ENCODE measurements at places on chromosomes 5 and 9.
A peak's percentile ranks its signal among the peaks of the same experiment; 100 is the strongest.

- DNase-seq: no peak
These were observed 29.0 kb upstream of the SSBP2 start for GRCh38 chr5:81779916-81780266.

GRCh38 chr5:139774980-139775661 lies 20.5 kb upstream of the PSD2 start:
- peak; percentile 10 for DNase-seq

DNA sequence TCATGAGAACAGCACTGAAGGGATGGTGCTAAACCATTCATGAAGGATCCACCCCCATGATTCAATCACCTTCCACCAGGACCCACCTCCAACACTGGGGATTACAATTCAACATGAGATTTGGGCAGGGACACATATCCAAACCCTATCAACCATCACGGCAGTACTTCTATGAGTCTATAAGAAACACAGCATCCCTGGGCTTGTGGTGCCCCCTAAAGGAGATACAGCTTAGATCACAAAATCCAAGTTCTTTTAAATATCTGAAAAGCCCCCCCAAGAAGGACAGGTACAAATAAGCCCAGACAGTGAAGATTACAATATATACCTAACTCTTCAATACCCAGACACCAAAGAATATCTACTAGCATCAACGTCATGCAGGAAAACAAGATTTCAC lies 233.7 kb upstream of the ADRA1B start:
- DNase-seq: no peak

GRCh38 chr5:170818232-170818631 lies 34.7 kb downstream of the GABRP start:
- no peak for DNase-seq

- no peak for DNase-seq
These were observed 60.0 kb upstream of the FOXE1 start for GRCh38 chr9:97793067-97793466.

GRCh38 chr5:67028941-67029340 lies 167.7 kb downstream of the CD180 start:
- DNase-seq: no peak

- DNase-seq: no peak
These were observed 99.1 kb downstream of the FBXO38 start for GRCh38 chr5:148482697-148483462.

- DNase-seq: peak; percentile 68
These were observed 2.5 kb downstream of the SLC6A18 start for GRCh38 chr5:1227667-1228066.

GRCh38 chr5:9699681-9700080 lies 69.5 kb upstream of the TAS2R1 start:
- no peak for DNase-seq

DNA sequence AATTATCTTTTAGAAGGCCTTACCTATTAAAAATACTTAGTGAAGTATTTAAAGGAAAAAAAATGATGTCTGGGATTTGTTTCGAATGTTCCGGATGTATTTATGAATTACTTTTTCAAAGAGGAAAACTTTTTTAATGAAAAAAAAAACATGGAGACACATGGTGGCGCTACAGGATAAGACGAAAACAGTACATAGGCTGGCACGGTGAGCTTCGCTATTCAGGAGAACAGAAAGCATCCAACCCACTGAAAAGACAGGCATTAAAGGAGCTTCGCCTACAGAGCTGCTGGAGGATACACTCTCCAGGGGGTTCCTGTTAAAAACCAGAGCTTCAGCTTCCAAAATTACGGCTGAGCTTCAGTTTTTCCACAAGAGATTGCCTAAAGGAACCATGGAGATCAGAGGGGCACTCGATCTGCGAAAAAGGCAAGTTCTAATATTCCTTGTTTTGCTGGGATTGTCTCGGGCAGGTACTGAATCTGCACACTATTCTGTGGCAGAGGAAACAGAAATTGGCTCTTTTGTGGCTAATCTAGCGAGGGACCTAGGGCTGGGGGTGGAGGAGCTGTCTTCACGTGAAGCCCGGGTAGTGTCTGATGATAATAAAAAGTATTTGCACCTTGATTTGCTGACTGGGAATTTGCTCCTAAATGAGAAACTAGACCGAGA lies at the start of gene PCDHB14:
TSS of gene PCDHB14 (plus strand) at position 232 of the 672 bp plus-strand sequence. CDS start at position 395, 163 bp downstream.
- DNase-seq: peak; percentile 45

GRCh38 chr9:117958726-117959125 lies 254.5 kb downstream of the TLR4 start:
- DNase-seq: no peak

GRCh38 chr9:24939109-24939850 lies 393.6 kb upstream of the IZUMO3 start:
- DNase-seq: peak; percentile 3

DNA sequence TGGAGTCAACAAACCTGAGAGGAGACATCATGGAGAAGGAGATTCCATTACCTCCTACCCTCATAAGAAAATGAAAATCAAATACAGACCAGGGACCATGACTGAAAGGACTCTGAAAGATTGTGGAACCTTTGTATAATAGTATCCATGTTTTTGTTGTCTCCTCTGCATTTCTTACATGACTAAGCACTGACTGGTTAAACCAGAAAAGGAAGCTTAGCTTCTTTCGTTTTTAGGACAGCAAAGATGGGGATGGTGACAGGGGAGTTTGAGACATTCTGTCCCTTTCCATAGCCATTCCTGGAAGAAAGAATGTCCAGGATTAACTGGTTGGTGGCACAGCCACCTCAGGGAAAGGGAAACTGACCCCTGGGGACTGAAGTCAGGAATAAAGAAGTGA lies 22.2 kb downstream of the ITGA1 start:
- no peak for DNase-seq

DNA sequence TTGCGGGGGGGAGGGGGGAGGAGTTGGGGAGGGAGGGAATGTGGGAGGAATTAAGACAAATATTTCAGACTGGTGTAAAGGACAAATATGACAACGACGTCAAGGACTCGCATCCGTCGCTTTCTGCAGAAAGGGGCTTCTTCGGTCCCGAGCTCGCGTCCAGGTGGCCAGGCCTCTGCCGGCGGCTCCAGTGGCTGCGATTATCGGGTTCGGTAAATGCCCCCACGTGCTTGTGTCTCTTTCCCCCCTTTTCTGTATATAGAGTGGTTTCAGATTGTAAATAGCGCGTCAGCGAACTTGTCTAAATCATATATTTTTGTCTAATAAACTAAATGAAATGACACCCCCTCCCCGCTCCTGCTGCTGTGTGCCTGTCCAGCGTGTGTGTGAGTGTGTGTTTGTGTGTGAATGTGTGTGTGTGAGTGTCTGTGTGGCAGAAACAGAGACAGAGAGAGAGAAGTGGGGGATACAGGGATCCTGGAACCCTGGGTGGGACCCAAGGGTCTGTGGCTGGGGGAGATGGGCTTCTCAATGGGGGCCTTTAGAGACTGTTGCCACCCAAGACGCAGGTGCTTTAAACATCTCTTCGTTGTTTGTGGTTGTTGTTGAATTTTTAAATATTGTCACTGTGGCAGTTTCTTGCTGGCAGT lies 5.6 kb downstream of the IRX1 start:
- DNase-seq: no peak

DNA sequence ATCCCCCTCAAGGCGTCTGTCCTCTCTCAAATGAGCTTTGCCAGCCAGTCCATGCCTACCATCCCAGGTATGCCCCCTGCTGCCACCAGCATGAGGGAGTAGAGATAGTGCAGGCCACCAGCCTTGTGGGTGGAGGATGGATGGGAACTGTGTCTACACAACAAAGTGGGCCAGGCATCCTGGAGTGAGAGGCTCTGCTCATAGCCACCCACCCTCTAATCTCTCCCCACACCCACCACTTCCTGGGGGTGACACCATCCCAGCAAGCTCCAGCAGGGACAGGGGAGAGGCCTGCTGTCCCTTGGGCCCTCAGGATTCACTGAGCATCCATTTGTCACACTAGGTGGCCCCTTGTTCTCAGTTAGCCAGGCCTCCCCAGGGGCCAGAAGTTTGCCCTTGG lies 25.5 kb upstream of the FOXI1 start:
- no peak for DNase-seq

DNA sequence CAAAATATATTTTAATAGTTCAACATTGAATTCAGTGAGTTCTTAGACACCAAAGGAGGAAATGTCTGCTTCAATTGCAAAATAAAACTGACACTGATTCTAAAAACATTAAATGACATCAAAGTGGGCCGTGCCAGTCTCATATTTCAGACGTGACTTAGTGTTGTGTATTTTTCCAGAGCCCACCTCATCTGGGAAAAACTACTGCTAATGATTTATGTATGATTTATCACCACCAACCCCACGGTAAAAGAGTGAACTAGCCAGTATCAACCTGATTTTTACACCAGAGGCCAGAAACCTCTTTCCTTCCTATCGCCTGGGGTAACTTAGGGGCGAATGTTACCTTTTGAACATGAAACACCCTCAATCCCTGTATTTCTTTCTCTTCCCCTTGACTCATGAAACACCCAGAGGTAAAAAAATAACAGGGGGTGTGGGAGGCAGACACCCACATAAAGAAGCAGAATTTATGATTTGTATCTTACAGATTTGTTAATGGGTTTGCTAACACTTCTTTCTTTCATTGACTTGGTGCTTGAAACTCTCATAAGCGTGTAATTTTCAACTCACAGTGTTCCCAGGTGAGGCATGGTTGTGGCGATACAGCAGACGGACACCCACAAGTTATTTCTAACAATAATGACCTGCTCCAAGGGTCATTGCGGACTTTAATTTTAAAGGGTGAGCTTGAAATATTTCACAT lies 56.4 kb upstream of the FANCC start:
- no peak for DNase-seq

DNA sequence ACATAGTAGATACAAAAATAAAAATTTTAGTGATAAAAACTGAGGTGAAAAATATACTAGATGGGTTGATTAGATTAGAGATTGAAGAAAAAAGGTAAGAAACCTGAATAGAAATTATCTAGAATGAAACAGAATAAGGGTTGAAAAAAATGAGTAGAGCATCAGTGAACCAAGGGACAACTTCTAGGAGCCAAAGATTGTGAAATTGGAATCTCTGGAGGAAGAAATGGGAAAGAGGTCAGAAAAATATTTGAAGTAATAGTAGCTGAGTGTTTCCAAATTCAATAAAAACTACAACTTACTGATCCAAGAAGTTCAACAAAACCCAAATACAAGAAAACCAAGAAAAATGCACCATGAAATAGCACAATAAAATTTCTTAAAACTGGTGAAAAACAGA lies 116.6 kb upstream of the STARD4 start:
- no peak for DNase-seq

DNA sequence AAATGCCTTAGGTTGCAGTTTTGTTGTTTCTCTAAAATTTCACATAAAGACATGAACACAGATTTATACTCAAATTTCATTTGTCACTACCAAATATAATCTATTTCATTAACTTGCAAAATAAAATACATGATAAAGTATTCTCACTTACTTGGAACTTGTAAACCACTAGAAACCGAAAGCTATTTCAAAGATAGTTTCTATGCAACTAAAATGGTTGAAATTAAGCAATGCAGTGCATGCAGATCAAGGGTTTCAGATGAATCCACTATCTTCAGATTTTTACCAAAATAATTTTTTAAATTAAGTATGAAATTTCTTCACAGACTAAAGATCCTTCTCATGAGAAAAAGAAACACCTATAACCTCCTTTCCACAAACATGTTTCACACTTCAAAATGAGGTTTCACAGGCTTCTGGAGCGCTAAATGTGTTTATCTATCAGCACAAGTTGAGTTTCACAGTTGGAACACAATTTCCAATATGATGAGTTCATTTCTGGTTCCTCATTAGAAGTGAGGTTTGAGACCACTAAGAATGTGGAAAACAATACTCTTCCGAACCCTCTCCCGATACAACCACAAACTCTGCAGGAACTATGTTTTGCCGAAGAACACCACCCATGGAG lies 63.9 kb downstream of the EPB41L4A start:
- no peak for DNase-seq

- DNase-seq: no peak
These were observed 251.2 kb upstream of the RORB start for GRCh38 chr9:74245866-74246497.

GRCh38 chr9:109403766-109404320 lies 83.0 kb upstream of the EPB41L4B start:
- DNase-seq: no peak

DNA sequence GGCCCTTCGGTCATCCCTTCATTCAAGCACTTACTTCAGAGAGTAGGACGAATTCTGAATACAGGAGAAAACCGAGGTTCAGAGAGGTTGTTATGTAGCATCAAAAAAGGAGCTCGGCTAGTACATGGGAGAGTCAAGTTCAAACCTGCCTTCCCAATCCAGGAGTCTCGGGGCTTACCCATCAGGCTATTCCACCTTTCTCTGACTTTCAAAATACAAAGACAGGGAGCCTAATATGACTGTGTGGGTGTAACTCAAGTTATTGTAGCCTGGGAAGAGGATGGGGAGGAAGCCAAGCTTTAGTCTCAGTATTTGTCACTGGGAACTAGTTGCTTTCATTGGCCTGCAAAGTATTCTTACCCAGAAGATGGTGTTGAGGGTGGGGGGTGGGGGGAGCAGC lies 274.8 kb upstream of the PANK3 start:
- no peak for DNase-seq

- no peak for DNase-seq
These were observed 73.3 kb downstream of the FCHO2 start for GRCh38 chr5:73028991-73029595.

- no peak for DNase-seq
These were observed 82.6 kb upstream of the FST start for GRCh38 chr5:53397845-53398244.

GRCh38 chr5:128202320-128202719 lies 118.8 kb downstream of the SLC12A2 start:
- no peak for DNase-seq

GRCh38 chr9:38016375-38017135 lies 52.5 kb downstream of the SHB start:
- no peak for DNase-seq

DNA sequence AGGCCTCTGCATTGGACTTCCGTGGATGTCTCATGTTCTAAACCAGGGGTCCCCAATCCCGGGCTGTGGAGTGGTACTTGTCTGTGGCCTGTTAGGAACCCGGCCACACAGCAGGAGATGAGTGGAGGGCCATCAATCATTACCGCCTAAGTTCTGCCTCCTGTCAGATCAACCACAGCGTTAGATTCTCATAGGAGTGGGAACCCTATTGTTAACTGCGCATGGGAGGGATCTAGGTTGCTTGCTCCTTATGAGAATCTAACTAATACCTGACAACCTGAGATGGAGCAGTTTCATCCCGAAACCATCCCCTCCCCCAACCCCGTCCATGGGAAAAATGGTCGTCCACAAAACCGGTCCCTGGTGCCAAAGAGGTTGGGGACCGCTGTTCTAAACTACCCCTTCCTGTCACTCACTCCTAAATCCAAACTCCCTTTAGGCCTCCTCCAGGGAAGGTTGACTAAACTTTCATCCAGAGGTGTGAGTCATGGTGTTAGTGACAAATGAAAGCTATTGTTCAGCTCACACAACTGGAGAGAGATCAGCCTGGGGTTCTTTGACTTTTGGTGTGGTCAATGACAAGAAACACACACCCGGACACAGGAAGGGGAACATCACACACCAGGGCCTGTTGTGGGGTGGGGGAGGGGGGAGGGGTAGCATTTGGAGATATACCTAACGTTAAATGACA lies 9.5 kb downstream of the KCNV2 start:
- DNase-seq: peak; percentile 1

All from NCI-H1417 (cell line).